ENCODE measurements at places on chromosomes 6 and 20.
A peak's percentile ranks its signal among the peaks of the same experiment; 100 is the strongest.

DNA sequence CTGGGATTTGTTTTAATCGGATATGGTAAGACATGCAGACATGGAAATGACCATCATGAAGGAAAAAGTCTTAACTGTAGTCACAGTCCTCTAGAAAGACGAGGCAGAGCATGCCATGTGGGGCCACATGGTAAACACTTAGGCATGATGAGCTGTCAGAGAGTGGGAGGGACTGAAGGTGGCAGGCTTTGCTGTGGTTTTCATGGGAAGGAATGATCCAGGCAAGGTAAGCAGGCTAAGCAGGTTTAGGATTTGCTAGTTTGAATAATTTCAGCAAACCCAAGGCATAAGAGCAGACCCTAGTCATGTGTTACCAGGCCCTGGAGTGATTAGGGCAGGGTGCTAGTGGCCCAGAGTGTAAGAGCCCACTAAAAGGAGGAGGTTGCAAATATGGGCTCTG lies 47.2 kb upstream of the STMND1 start:
- DNase-seq: no peak

DNA sequence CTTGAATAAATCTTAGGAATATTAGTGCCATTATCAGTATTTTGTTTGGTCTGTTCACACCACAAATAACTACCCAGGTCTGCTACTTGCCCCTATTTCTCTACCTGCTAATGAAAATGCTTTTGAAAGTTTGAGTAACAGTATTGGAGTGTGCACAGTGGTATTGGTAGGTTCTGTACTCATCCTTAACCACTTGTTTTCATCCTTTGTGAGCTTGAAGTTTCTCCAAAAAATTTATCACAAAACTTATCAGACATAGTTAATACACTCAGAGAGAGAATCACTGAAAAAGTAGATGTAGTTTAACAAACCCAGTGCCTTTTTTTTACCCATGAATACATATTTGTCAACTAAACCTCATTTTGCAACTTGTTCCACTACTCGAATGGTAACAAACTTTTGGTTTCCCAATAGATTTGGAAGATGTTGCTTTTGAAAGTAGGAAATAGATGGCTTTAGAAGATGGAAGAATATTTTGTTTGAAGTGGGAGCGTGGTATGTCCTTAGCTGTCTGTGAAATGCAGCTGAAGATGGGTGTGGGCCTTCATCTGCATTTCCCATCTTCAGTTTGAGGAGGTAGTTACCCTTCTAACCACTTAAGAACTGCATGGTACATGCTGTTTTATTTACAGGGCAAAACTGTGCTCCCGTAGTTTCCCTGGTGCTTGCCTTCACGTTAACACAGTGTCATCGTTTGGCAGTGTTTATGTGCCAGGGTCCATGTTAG lies 9.0 kb downstream of the PTPN1 start:
- no peak for DNase-seq

GRCh38 chr6:170166511-170167122 lies 124.3 kb downstream of the DLL1 start:
- DNase-seq: no peak

- DNase-seq: no peak
Observed at GRCh38 chr20:36271639-36272546, 34.2 kb upstream of the DLGAP4 start.

DNA sequence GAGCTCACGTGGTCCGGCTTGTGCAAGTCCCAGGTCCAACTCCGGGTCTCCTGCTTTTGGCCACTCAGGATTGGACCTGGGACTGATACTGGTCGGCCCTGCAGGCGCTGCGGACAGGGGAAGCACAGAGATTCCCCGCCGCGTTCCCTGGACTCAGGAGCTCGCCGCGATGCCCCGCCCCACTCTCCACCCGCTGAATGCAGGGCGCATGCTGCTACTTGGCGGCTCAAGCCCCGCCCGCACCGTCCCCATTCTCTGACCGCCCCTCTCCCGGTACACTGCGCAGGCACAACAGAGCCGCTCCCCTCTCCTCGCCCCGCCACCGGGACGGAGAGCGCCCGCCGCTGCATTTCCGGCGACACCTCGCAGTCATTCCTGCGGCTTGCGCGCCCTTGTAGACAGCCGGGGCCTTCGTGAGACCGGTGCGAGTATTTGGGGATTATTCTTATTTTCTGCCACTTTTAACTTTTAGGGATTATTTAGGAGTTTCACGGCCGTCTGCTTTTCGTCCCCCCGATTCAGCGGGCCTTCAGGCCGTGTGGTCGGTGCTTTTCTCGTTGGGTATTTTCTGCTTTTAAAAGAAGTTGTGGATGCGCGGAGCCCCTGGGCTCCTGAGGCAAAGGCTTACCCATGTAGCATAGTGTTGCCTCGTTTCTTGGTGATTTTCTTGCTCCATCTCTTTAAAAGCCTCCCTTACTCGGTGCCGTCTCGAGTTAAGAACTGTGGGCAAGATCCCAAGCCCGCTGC lies at the start of gene TMEM14C:
TSS of gene TMEM14C (plus strand) at position 251 of the 747 bp plus-strand sequence. CDS start 1,544 bp downstream, outside the sequence.
- DNase-seq: peak; percentile 98

DNA sequence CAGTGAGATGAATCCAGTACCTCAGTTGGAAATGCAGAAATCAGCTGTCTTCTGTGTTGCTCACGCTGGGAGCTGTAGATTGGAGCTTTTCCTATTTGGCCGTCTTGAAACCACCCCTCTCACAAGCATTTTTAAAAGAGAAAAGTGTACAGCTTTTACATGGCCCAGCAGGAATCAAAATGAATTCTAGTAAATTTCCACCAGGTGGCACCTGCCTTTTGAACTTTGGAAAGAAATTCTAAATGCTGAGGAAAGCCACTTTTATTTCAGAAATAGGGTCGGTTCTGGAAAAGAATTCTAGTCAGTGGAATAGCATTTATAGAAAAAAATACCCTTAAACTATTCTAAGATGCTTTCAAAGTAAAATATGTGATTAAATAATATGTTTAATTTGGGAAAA lies 647.8 kb downstream of the CD109 start:
- no peak for DNase-seq

DNA sequence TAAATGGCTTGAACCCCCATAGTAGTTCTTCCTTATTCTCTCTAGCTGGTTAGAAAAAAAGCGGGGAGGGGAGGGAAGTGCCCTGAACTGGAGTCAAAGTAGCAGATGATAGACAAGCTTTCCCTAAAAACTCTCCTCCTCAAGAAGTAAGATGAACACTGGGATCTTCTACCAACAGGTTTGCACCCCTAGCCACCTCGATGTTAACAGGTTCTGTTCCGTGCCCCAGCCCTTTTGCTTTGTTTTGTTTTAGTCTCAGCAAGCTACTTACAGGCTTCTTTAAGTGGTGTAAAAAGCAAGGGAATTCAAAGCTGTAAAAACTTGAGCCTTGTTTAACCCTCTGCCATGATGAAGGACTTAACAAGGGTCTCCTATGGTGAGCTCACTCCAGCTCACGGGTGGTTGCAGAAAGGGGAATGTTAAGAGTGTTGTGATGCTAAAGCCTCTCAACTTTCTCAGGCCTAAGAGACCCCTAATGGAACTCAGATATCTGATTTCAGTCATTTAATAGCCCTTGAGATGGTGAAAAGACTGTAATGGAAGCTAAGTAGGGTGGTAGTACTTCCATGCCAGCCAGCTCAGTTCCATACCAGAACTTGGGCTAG lies 106.0 kb downstream of the FOXO3 start:
- DNase-seq: no peak

DNA sequence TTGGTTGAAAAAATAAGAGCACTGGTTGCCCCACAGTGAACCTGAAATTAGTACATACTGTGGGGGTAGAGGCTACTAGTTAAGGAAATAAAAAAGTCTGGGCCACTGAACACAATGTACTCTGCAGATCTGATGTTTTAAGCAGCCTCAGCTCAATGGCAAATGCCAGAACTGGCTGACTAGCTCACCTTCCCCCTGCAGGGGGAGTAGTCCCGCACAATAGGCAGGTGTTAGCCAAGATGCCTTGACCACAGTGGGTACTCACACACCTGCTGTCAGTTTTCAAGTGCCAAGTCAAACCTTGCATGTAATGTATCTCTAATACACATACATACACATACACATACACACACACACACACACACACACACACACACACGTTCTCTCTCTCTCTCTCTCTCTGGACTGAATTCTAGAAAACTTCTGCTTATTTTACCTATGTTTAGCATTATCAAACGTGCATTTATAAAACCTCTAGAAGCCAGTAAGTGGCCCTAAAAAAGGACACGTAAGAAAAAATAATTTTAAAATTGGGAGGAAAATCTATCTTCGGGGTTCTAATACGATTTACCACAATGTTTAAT lies 36.1 kb downstream of the GMDS start:
- DNase-seq: no peak

DNA sequence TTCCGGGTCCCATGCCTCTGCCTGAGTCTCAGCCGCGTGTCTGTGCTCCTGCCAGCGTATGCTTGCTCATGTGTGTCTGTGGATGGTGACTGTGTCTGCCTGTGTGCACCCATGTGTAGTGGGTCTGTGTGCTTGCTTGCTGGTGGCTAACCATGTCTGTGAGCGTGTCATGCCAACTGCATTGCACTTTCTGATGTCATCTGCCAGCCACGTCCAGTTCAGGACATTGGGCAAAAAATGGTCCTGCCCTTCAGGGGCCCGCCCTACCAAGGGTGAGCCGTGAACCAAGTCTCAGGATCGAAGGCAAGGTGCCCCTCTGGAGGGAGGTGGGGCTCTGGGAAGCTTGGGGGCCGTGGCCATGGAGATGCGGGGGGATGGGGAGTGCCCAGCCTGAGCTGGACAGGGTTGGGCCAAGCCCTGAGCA lies 9.4 kb upstream of the ZBTB46 start:
- DNase-seq: no peak

DNA sequence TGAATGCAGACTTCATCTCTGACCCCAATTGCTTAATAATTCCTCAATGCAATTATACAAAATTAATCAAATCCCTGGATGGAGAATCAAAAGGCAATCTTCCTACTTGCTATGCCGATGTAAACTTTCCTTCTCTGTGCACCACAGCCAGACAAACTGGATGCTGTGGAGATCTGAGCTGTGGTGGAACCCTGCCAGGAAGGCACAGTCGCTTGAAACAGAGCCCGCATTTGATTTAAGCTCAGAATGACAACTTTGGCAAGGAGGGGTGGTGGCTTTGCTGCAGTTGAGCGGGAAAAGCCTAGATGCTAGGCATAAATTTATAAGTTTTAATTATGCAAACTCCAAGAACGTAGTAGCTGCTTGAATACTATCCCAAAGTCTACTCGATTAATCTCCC lies 190.8 kb downstream of the MTFR2 start:
- no peak for DNase-seq

- no peak for DNase-seq
Observed at GRCh38 chr6:68633972-68634725, 933 bp upstream of the ADGRB3 start.

Data from skeletal muscle cell (primary cell).